ENCODE measurements at places on chromosomes 12 and 14. TPM values are rescaled to one million over a fixed set of nuclear protein-coding genes. Genes with fewer than 3 reads are reported as not detected.
A peak's percentile ranks its signal among the peaks of the same experiment; 100 is the strongest.

ANKRD33 gene
- total RNA-seq: not detected

CLEC14A gene
- total RNA-seq: not detected

- no peaks in the 10 kb centered on the region for H3K27me3 ChIP-seq
- DNase-seq: no peak
- H3K4me3 ChIP-seq: no peak overlapping the region
- no peaks in the 10 kb centered on the region for H3K4me1 ChIP-seq
- H3K27ac ChIP-seq: no peak overlapping the region
Measured at GRCh38 chr14:36791402-36791801, 129.7 kb downstream of the PAX9 start.

DNA sequence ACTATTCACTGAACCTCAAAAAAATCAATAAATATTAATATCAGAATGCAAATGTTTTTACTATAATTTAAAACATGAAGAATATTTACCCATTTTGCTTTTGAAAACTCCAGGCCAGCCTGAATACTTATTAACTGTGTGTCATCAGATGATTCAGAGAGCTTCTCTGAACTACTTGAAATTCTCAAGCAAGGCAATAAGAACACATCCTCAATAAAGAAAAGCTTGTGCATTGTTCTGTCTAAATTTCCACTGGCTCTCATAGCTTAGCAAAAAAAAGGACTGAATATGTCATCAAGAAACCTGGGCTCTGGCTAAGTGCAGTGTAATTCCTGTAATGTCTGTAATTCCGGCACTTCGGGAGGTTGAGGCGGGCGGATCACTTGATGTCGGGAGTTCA, 194.1 kb downstream of the BTG1 start:
- DNase-seq: no peak
- H3K4me3 ChIP-seq: no peak overlapping the region
- H3K27ac ChIP-seq: no peak overlapping the region
- no peaks in the 10 kb centered on the region for H3K27me3 ChIP-seq
- H3K36me3 ChIP-seq: peaks cover 2% of the 10 kb centered on the region
- peaks cover 13% of the 10 kb centered on the region for H3K4me1 ChIP-seq

DNA sequence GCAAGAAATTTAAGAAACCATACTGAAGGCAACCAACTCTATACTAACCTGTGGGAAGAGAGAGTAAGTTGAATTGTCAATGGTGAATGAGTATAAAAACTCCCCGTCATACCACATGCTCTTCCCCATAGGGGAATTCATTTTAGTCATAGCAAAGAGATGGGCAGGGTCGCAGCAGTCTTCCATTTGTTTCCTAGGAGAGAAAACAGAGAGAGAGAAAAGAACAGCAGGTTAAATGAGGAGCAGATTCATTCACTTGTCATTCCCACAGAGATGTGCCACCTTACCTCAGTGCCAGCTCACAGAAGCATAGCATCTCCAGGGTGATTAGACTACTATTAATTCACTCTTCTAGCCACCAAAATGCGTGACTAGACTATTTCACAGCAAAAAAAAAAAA, 47.4 kb downstream of the ST8SIA1 start:
- no peak overlapping the region for H3K27ac ChIP-seq
- DNase-seq: no peak
- H3K27me3 ChIP-seq: no peaks in the 10 kb centered on the region
- H3K4me3 ChIP-seq: no peak overlapping the region
- no peaks in the 10 kb centered on the region for H3K36me3 ChIP-seq
- peaks cover 23% of the 10 kb centered on the region for H3K4me1 ChIP-seq

DNA sequence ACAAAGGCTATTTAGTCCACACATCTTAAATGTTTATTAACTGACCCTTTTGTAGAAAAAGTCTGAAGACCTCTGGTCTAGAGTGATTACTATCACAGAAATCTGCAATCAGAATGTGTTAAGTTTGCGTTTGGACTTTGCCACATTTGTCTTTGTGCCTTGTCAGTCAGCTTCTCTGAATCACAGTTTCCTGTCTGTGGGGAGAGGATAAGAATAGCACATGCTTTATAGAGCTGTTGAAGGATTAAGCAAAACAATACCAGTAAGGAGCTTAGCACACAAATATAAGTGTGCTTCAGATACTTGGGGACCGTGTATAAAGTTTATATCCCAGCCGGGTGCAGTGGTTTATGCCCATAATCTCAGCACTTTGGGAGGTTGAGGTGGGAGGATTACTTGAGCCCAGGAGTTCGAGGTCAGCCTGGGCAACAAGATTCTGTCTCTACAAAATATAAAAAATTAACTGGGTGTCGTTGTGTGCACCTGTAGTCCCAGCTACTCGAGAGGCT, 63.0 kb upstream of the BTG1 start:
- H3K27ac ChIP-seq: peak overlapping the region; percentile 77
- no peak for DNase-seq
- H3K36me3 ChIP-seq: peaks cover 17% of the 10 kb centered on the region

DNA sequence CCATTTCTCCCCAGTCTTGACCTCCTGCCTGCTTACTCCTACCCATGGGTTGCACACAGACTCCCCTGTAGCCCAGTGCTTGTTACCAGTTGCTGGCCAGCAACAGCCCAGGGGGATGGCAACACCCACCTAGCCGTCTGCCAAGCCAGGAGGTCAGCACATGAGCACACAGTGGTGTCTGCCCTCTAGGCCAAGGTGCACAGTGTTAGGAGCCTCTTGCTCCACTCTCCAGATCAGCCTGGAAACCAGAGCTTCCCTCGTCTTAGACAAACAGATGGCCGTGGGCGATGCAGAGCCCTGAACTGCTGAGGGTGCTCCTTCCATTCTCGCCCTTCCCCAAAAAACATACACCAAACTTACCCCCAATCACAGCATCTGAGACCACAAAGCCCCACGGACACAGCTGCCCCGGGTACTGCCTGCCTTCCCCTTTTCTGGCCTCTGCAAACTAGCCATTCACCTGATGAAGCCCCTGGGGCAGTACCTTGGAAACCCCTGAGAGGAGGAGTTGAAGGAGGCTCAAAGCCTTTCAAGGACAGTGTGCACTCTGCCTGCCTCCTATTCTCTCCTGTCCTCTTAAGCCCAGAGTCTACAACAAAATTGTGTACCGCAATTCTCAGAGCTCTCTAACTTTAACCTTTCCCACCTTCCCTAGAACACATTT, 1.0 kb upstream of the GPD1 start:
- H3K36me3 ChIP-seq: peaks cover 18% of the 10 kb centered on the region
- no peak overlapping the region for H3K27ac ChIP-seq
- no peak for DNase-seq
- no peaks in the 10 kb centered on the region for H3K4me1 ChIP-seq
- H3K27me3 ChIP-seq: no peaks in the 10 kb centered on the region

Data from activated CD8-positive, alpha-beta memory T cell treated with anti-CD3 and anti-CD28 coated beads, Interleukin-2, amount 10 ng/mL, durations not matched to agents 7 days and 5 days (primary cell).